ENCODE measurements at places on chromosomes 12 and 14. TPM values are rescaled to one million over a fixed set of nuclear protein-coding genes. Genes with fewer than 3 reads are reported as not detected.

The DDN gene
- 126 TPM for polyA plus RNA-seq

The TMEM116 gene
- 4.7 TPM for polyA plus RNA-seq

The AREL1 gene
- 8.5 TPM for polyA plus RNA-seq

The NFE2 gene
- polyA plus RNA-seq: 0.26 TPM

The RNASE9 gene
- polyA plus RNA-seq: not detected

The RXYLT1 gene
- 15.4 TPM for polyA plus RNA-seq

DNA sequence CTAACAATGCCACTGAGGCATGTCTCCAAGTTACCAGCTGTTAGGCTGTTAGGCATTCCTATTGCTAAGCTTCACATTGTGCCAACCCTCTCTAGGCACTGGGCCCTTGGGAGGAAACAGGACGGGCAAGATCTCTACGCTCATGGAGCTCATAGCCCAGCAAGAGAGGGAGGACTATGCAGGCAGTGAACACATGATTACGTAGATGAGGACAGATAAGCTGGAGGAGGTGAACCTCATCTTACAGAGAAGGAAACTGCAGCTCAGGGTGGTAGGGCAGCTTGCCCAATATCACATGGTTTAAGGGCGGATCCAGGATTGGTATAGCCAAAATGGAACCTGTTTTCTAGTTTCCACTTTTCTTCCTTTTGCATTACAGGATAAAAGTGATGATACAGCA is 7.8 kb downstream of the UBE3B start:
- DNase-seq: no peak

- DNase-seq: no peak
These were observed 717 bp upstream of the ZNF839 start for GRCh38 chr14:102318781-102319276.

GRCh38 chr12:65858831-65859230 is 34.5 kb downstream of the HMGA2 start:
- no peak for DNase-seq

GRCh38 chr12:88188180-88188579 is 46.1 kb downstream of the TMTC3 start:
- DNase-seq: no peak

GRCh38 chr14:74392616-74393570 is 33.1 kb downstream of the SYNDIG1L start:
- no peak for DNase-seq

- DNase-seq: no peak
These were observed 1.7 kb upstream of the SYNE3 start for GRCh38 chr14:95518045-95518751.

DNA sequence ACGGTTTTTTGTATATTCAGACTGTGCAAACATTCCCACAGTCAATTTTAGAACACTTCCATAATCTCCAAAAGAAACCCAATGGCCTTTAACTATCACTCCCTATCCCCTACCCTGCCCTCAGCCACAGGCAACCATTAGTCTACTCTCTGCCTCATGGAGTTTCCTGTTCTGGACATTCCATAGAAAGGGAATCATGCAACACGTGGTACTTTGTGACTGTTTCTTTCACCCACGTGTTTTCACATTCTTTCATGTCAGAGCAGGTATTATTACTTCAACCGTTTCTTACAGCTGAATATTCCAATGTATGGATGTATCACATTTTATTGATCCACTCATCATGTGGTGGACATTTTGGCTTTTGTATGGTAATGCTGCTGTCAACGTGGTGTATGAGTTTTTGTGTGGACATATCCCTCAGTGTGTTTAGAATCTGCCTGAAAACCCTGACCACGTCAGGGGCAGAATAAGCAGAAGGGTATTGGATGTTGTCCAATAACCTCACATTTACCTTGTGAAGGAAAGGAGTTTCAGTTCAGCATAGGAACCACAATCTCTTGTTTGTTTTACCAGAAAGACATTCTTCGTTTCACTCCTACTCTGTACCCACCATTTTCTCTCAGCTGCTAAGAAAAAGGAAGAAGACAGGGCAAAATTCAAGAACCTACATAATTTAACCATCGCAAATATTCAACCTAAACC is 107.5 kb upstream of the DYRK2 start:
- DNase-seq: no peak

- DNase-seq: no peak
These were observed 13.8 kb downstream of the ACTN1 start for GRCh38 chr14:68965261-68965761.

GRCh38 chr12:3281588-3282383 is 204.6 kb downstream of the TSPAN9 start:
- DNase-seq: no peak

DNA sequence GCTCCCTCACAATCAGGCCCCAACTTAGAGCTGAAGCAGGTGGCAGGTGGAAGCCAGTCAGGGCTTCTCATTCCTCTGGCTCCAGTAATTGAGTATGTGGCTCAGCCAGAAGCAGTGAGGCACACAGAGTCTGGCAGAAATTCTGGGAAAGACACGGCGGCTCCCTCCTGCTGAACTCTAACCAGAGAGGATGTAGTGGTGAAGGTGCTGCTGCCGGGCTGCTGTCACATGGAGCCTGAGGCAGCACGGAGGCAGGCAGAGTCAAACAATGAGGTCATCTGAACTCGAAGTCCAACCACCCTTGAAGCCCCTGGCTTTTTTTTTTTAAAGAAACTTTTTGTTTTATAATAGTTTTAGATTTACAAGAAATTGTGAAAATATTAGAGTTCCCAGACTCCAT is 33.4 kb upstream of the SMOC1 start:
- no peak for DNase-seq

- DNase-seq: peak; percentile 65
These were observed 123.0 kb upstream of the PZP start for GRCh38 chr12:9331218-9331626.

DNA sequence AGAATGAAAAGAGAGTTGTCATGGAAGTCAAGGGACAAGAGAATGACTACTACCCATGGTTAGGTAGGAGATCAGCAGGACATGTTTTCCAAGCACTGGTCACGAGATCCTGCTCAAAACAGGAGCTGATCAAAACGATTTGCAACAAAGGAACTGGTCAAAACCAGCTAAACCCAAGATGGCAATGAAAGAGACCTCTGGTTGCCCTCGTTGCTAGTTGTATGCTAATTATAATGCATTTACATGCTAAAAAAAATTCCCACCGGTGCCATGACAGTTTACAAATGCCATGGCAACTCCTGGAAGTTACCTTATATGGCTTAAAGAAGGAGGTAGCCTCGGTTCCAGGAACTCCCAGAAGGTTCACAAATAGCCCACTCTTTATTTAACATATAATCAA is 95.0 kb upstream of the OTX2 start:
- no peak for DNase-seq

- no peak for DNase-seq
These were observed 176.7 kb downstream of the ADGRD1 start for GRCh38 chr12:131130311-131130911.

GRCh38 chr14:63727231-63727735 is 582 bp downstream of the SGPP1 start:
- peak; percentile 52 for DNase-seq

DNA sequence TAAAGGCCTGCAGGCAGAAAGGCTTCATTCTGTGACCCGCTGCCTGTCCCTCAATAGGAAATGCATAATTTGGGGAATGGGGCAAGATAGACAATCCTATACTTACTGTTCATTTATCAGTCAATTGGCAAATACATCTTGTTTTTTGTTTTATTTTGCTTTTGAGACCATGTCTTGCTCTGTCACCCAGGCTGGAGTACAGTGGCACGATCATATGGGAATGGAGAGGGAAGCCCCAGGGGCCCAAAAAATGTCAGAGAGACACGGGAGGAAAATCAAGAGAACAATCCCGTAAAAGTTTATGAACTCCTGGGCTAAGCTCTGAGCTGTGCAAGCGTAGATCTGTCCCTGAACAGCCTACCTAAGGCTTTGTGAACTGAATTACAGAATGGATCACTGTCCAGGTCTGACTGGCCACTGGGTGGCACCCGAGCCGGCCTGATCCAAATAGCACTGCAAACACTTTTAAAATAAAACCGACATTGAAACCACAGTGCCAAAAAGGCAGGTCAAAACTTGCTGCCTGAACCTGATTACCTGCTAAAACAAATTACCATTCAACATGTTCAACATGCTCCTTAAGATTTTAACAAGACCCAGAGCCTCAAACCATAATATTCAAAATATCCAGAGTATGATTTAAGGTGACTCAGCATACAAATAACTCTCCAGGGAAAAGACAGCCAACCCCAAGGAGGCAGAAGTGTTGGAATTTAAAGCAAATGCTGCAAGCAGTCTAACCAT is 11.8 kb downstream of the COPS7A start:
- DNase-seq: peak; percentile 83

DNA sequence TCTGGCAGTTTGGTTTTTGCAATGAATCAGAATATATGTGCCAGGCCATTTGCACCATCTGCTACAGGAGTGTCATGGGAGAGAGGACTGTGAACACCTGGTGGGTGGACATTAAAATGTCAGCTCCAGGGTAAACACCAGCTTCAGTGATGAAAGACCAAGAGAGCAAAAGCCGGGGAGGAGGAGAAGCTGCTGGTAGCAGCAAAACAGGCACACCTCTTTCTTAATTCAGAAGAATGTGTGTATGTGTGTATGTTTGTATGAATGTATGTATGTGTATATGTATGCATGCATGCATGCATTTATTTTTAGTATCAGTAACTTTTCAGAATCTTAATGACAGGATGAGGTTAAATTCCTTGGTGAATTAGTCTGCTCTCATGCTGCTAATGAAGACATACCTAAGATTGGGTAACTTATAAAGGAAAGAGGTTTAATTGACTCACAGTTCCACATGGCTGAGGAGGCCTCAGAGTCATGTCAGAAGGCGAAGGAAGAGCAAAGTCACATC is 357.4 kb upstream of the PRICKLE1 start:
- DNase-seq: no peak

All from psoas muscle (tissue), 8 donors.